ENCODE measurements at places on chromosomes 12 and 14. TPM values are rescaled to one million over a fixed set of nuclear protein-coding genes. Genes with fewer than 3 reads are reported as not detected.

- DNase-seq, result peak; percentile 87
Measured at GRCh38 chr12:54439521-54440255, 20.6 kb upstream of the ITGA5 start.

GRCh38 chr14:100819829-100820475 is 6.0 kb upstream of the MEG3 start:
- no peak for DNase-seq

- DNase-seq, result no peak
Measured at GRCh38 chr12:121170151-121170550, 37.5 kb downstream of the P2RX7 start.

DNA sequence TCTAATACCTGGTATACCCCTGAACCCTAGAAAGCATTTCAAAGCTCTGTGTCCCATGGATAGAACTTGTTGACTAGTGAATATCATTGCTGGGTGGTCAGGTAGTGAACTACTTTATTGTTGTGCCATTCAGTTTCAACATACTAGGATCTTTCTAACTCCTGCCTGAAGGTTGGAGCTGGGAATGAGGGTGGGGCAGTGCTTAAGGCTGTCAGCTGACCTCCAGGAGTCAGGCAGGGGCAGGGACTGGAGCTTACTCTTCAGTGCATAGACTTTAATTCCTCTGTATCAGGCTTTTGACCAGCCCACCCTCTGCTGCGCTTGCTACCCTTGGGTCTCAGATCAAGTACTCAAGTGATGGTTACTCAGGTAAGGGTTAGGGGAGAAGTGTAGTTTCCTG is 102.6 kb upstream of the RFX4 start:
- no peak for DNase-seq

DNA sequence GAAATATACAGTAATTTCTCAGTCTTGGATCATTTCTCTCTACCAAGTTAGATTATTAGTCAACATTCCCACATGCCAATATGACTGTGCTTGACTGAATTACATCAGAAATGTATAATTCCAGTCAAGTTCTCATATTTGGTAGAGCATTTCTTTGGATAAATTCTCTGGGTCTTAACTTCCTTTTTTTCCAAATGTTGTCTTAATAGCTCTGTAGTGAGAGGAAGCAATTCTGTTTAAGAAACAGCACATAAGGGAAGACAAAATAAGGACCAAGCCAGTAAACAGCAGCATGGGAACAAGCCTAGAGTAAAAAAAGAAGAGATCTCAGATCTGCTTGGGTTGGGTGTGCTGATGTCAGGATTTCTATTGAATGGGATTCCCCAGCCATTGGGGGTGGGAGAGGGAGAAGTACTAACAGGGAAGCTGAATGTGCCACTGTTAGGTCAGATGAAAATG is 14.2 kb upstream of the DYRK2 start:
- DNase-seq, result peak; percentile 30

- peak; percentile 54 for DNase-seq
Measured at GRCh38 chr14:100305324-100306100, 732 bp downstream of the SLC25A29 start.

GRCh38 chr12:51683763-51684357 is 92.8 kb downstream of the SCN8A start:
- DNase-seq, result peak; percentile 88

- no peak for DNase-seq
Measured at GRCh38 chr12:82793751-82794281, 107.1 kb downstream of the TMTC2 start.

DNA sequence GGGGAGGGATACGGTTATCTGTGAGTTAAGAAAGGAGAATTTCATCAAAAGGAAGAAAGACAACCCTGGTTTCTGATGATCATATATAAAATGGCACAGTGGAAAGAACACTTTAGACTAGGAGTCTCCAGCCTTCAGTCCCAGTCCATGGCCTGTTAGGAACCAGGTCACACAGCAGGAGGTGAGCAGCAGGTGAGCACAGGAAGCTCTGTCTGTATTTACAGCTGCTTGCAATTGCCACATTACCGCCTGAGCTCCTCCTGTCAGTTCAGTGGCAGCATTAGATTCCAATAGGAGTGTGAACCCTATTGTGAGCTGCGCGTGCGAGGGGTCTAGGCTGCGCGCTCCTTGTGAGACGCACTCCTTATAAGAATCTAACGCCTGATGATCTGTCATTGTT is 137.9 kb downstream of the BTG1 start:
- no peak for DNase-seq

GRCh38 chr12:28088566-28089272 is 101.5 kb upstream of the CCDC91 start:
- peak; percentile 48 for DNase-seq

DNA sequence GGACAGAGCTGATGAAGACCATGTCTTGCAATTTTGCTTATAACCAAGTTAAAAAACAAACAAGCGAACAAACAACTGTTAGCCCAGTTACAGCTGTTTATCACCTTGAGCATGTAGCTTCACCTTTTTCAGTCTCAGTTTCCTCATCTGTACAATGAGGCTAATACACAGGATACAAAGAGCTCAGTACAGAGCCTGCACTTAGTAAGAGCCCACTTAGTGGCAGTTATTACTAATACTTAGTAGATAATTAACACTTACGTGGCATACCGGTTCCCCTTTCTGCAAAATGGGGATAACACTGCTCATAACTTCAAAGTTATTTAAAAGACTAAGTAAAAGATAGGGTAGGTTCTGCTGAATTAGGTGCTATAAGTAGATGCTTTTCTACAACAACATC is 228.0 kb downstream of the MON2 start:
- no peak for DNase-seq

- peak; percentile 94 for DNase-seq
Measured at GRCh38 chr14:81401420-81402122, 1.4 kb upstream of the STON2 start.

- DNase-seq, result no peak
Measured at GRCh38 chr12:12019881-12020280, 50.9 kb upstream of the BCL2L14 start.

- DNase-seq, result no peak
Measured at GRCh38 chr14:20118795-20119194, 8.3 kb downstream of the OR4K17 start.

DNA sequence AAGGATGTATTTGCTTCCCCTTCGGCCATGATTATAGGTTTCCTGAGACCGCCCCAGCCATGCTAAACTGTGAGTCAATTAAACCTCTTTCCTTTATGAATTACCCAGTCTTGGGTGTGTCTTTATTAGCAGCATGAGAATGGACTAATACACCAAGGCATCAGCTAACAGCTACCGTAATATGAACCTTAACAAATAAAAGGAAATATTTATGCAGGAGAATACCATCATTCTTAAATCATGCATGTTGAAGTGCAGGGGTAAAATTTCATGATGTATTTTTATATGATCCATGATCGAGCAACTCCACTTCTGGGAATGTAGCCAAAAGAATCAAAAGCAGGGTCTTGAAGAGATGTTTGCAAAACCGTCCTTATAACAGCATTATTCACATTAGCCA is 379.0 kb downstream of the NPAS3 start:
- DNase-seq, result no peak

DNA sequence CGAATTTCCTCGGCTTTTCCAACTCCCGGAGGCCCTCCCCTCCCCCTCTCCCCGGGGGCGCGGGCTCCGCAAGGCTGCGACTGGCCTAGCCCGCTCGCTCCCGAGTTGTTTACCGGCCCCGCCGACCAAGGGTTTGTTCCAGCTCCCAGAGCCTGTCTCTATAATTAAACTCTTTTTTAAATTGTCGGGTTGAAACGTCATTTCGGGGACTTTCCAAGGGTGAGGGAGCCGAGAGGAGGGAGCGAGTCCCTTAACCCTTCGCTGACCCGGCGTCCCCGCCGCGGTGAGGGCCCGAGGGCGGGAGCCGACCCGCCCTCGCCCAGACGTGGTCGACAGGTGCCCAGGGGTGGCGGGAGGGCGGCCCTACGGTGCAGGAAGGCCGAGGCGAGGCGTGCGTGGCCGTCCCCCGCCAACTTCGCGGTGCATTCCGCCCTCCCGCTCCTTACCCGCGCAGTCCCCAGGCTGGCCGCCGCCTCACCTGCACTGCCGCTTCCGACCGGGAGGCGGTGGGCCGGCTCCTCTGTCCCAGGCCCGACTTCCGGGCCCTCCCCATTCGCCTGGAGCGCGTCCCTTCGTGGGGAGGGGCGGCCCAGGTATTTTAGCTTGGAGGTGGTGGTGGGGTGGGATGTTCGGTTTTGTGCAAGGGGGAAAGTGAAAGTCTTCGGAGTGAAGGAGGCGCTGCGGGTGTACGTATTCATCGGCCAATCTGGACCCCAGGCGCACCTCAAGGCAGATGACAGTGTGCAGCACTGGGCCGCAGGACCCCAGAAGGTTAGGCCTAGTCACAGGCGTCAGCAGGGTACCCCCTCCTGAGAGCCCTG is 2.9 kb upstream of the ZFP36L1 start:
- peak; percentile 90 for DNase-seq

DNA sequence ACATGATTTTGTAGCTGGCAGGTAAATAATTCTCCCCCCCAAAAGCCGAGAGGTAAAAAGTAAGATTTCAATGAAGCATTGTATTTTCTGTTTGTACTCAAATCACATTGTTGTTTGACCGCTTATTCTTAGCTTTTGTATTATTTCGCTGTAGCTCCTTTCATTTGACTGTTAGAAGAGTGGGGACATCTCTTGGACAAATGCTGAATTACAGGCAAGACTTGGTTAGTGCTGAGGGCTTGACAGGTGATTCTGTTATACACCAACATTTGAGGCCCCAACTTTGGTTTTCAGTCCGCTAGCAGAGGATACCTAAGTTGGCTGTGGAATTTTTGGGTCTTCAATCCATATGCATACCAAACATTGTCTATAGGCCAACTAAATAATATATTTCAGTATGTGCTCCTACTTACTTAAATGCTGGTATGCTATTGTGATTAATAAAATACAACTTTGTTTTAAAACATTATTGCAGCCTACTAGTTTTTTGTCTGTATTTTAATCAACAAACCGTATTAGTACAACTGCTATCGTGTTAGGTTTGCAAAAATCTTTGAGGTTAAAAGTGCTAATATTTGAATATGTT is 102.2 kb downstream of the ERC1 start:
- DNase-seq, result peak; percentile 67

GRCh38 chr12:1498199-1498740 is 96.1 kb downstream of the FBXL14 start:
- DNase-seq, result no peak

- DNase-seq, result no peak
Measured at GRCh38 chr14:102831163-102831804, 54.0 kb downstream of the TRAF3 start.

GRCh38 chr12:28936221-28936620 is 212.9 kb upstream of the FAR2 start:
- no peak for DNase-seq

- peak; percentile 13 for DNase-seq
Measured at GRCh38 chr12:65648461-65648860, 175.8 kb upstream of the HMGA2 start.

DNA sequence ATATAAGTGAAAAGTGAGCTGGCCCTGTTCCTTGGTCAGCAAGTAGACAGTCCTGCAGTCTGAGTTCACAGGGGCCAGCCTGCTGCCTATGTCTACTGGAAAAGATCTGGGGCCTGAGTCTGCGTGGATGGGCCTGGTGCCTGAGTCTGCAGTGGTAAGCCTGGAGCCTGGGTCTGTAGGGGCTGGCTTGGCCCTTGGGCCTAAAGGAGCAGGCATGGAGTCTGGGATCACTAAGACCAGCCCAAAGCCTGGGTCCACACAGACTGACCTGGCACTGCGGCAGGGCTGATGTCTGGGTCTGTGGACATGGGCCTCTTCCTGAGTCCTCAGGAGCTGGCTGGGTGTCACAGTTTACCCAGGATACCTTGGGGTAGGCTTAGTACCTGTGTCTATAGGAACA is 95.4 kb downstream of the KLHL28 start:
- DNase-seq, result no peak

Gene KRT82
- polyA plus RNA-seq, result not detected

Gene MOAP1
- polyA plus RNA-seq, result 11.8 TPM

Gene ABHD12B
- polyA plus RNA-seq, result not detected

Gene GLIPR1L1
- not detected for polyA plus RNA-seq

Gene STON2
- polyA plus RNA-seq, result 0.14 TPM

Gene OAS1
- polyA plus RNA-seq, result not detected

Gene NRL
- polyA plus RNA-seq, result 0.56 TPM

Gene KRT85
- polyA plus RNA-seq, result not detected

Gene TTC6
- polyA plus RNA-seq, result not detected

Gene SSTR1
- 26.7 TPM for polyA plus RNA-seq
